ENCODE measurements at places on chromosomes 3 and 15.

GRCh38 chr3:140467796-140468315, 210.0 kb upstream of the TRIM42 start:
- DNase-seq = peak; percentile 52

DNA sequence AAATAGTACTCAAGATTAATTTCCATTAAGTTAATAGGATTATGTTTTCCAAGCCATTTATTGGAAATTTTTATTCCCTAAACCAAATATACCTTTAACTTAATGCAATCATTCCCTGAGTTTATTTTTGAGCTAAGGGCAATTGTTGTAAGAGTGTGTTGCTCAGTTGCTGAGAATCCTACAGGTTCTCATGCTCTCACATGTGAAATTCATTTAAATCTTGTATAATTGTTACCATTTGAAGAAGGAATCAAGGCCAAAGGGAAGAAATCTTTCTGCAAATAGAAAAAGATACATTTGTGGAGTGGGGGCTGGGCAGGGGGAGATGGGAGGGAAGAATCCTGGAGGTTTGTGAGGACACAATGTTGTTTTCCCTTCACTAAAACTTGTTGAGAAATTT, 202.7 kb upstream of the STRIT1 start:
- no peak for DNase-seq

DNA sequence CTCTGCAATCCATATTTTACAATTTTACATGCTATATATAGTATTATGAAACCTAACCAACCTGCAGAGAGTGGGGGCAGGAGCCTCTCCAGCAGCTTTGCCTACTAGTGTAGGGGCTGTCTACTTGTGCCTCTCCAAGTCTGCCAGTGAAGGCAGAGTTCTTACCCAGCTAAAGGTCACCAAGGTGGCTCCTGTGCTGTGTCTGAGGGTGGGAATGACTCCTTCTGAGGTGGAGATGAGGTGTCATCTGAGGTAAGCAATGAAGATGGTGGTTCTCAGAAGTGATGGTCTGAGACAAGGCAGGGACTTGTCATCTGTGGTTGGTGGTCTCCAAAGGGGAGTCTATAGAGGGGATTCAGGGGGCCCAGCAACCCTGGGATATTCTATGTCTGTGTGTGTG, 47.5 kb downstream of the SACM1L start:
- no peak for DNase-seq

GRCh38 chr15:23647421-23648370, at the start of gene MAGEL2:
Gene MAGEL2 (minus strand): TSS chr15:23647867. CDS start chr15:23647742, 125 bp downstream.
- DNase-seq = no peak

- no peak for DNase-seq
Measured at GRCh38 chr15:96037584-96037983, 292.9 kb upstream of the NR2F2 start.

GRCh38 chr15:91863621-91864255, 10.2 kb downstream of the SLCO3A1 start:
- no peak for DNase-seq

- no peak for DNase-seq
Measured at GRCh38 chr3:185207481-185207880, 46.4 kb downstream of the EHHADH start.

DNA sequence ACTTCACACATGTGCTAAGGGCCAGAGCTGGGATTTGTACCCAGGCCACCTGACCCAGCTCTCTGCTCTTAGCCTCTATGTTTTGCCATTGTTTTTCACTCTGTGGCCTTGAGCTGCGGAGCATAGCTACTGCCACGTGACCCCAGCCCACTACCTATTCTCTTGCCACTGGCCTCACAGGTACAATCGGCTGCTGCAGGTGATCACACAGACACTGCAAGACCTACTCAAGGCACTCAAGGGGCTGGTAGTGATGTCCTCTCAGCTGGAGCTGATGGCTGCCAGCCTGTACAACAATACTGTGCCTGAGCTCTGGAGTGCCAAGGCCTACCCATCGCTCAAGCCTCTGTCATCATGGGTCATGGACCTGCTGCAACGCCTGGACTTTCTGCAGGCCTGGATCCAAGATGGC, 46.2 kb downstream of the SEMA3G start:
- DNase-seq = no peak

DNA sequence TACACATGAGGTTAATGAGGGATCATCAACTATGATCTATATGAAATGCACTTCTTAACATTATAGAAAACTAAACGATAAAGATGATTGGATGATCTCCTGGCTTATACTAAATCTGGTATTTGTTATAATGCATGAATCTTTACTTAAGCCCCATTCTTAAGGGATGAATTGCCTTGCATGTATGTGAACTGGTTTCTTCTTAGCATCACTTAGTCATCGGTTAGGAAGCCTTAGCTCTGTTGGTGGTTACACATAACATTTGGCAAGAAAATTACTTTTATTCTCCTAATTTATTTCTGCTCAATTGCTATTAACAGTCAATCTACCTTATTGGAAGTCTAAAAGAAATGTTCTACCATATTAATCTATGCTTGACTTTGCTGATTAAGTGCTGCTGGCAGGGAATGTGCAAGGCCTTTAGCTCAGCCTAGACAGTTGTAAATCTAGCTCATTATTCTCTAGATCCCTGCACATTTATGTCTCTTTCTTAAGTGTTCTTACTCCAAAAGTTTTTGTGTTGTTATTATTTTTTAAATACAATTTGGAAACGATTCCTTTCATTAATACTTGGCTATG, 356.0 kb downstream of the ZPLD1 start:
- DNase-seq = peak; percentile 66

- peak; percentile 31 for DNase-seq
Measured at GRCh38 chr15:49225572-49226281, 55.7 kb downstream of the GALK2 start.

- peak; percentile 99 for DNase-seq
Measured at GRCh38 chr3:8443829-8444791, 57.5 kb upstream of the LMCD1 start.

DNA sequence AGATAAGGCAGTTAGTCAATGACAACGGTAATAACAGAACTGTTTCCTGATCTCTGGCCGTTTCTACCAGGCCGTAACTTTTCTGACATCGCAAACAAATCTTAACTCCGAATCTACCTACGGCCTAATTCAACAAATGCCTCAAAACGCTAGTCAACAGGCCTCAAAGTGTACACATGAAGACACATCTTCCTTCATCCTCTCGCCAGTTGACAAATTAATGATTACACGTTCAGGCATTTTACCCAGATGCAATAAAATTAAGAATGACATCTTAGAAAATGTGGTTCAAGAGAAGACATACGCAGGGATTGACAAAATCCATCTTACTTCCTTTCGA, 1.5 kb downstream of the SFMBT1 start:
- DNase-seq = no peak

Measured in fibroblast of mammary gland (primary cell).